Stimulated activated CD4-positive, alpha-beta T cell treated with anti-CD3 and anti-CD28 coated beads, TNF-alpha, amount 100 ng/mL, for 24 hours (primary cell): ENCODE measurements at places on chromosomes 4 and X.

- no peak for DNase-seq
Measured at GRCh38 chrX:17812763-17813162, 48.3 kb downstream of the RAI2 start.

- DNase-seq = no peak
Measured at GRCh38 chr4:158962393-158962792, 140.5 kb upstream of the RAPGEF2 start.

DNA sequence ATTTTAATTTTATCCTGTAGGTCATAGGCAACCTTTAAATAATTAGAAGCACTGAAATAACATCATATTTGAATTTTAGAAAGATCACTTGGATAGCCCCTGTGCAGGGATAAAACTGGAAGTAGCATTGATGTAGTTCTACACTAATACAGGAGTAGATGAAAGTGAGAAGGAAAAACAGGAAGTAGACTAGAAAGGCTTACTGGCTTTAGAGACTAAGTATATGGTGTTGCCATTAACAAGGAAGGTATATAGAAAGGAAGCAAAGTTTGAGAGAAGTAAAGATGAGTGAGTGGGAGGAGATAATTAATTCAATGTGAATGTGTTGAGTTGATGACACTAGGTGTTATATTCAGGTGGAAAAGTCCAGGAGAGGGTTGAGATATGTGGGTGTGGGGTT is 73.1 kb upstream of the EPGN start:
- DNase-seq = no peak

GRCh38 chr4:153117554-153117953 is 86.7 kb upstream of the TRIM2 start:
- DNase-seq = no peak

GRCh38 chrX:69618803-69619202 is 2.9 kb downstream of the EDA start:
- DNase-seq = no peak
